ENCODE measurements at places on chromosomes 16 and 17. TPM values are rescaled to one million over a fixed set of nuclear protein-coding genes. Genes with fewer than 3 reads are reported as not detected.

DNA sequence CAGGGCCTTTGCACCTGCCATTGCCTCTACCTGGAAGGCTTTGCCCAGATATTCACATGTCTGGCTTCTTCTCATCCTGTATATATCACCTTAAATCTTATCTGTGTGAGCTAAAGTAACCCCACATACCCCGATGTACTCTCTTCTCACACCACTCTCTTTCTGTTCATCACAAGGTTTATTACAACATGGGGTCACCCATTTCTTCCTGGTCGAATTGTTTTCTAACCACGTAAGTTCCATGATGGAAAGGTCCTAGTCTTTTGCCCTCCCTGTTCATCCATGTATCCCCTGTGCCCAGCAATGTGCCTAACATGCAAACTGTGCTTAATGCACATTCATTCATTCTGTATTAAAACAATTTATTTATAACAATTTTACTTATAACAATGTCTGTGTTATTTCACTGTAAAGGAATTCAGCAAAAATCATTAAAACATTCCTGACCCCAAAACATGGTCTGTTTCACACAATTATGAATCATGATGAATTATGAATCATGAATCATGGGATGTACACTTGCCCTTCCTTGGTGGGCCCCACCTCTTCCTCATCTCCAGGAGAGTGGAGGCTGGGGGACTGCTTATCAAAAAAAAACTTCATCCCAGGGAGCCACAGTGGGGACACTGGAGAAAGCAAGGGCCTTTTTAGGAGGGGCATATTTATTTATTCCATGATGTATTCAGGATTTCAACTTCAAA, 336.4 kb downstream of the GRIN2A start:
- no peak for DNase-seq

DNA sequence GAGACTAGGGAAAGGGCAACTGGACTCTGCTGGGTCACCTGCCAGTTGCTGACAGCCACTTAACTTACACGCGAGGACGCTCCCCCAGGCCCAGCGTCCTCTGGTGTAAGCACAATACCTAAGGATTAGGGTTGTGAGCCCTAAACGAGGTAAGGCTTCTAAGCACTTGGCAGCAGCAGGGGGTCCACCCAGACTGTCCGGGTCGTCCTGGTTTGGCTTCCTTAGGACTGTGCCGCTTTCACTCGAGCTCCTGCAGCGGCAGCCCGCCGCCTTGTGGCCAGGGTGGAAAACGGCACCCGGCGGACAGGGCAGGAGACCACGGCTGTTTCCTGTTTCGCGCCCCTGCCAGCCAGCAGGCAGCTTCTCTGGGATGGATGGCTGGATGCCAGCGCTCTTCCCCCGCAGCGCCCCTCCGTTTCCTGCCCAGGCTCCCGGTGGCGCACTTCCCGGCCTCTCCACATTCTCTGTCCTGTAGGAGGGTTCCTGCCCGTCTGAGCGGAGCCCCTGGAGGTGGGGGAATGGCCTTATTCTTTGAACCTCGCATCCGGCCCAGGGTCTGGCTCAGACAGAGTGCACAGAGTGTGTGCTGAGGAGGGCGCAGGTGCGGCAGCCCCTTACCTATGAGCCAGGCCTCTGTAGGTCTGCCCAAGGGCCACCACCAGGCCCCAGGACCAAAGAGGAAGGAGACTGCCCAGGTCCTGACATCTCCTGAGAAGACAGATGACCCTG, 47.0 kb upstream of the AMZ2 start:
- no peak for DNase-seq

DNA sequence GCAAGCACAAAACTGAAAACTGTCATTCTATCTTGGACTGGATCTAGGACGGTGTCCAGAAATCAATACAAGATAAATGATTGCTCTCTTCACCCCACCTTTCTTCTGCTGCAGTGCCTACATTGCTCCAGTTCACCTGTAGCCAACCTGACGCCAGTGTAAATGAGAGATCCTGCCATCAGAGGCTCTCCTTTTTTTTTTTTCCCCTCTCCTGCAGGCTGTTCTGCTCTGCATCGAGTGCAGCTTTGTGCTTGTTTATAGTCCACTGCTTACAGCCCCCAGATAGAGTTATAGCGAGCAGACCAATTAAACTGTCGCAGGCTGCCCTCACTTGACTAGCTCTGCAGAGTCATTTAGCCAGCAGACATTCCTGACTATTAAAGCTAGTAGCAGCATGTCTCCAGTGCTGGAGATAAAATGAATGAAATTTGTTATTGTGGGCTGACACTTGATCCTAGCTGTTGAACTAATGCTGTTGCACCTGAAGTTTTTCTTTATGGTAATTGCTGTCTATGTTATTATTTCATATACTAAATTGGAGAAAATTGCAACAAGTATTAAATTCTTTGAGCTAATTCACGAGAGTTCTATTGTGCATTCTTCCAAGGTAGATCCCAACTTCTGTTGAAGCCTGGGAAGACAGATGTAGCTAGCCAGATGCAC, 257.1 kb downstream of the FTO start:
- no peak for DNase-seq

DNA sequence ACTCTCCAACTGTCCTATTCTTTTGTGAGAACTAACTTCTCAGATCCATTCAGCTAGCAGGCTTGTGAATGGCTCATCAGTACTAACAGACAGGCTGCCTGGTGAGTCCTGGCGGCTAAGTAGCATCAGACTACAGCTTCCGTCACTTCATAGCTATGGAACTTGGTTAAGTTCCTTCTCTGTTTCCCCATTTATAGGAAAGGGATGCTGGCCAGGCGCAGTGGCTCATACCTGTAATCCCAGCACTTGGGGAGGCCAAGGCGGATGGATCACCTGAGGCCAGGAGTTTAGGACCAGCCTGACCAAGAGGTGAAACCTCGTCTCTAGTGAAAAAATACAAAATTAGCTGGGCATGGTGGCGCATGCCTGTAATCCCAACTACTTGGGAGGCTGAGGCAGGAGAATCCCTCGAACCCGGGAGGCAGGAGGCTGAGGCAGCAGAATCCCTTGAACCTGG, 49.9 kb upstream of the TANGO6 start:
- DNase-seq = no peak

GRCh38 chr17:4919511-4920047, 12.5 kb upstream of the GP1BA start:
- DNase-seq = no peak

Gene PRSS21
- 2.9 TPM for total RNA-seq

Gene AIPL1
- not detected for total RNA-seq

DNA sequence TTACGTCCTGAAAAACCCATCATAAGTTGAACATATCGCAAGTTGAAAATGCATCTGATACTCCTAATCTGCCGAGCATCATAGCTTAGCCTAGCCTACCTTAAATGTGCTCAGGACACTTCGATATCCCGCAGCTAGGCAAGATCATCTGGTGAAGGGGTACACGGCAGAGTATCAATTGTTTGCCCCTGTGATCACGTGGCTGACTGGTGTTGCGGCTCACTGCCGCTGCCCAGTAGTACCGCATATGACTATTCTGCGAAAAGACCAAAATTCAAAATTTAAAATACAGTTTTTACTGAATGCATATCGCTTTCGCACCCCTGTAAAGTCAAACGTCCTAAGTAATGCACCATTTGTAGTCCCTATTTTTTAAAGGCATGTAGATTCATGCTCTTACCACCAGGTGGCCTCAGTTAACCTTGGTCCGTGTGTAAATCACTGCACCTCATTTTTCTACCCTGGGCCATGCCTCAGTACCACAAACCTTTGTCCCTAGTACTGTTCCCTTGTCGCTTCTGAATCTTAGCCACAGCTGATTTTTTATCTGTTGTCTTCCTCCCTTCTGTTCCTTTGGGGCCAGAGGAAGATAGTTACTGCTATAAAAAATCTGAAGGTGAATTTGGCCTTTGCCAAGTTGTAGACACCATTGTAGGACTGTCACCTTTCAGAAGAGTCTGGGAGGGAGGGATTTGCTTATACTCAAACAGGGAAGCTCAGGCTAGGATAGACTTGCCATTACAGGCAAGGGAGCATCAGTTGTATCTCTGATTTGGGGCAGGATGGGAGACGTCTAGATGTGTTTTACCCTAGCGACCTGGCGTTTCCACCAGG, 34.4 kb downstream of the WWP2 start:
- peak; percentile 42 for DNase-seq

Gene KRT31
- total RNA-seq = not detected

- no peak for DNase-seq
These were observed 185.7 kb downstream of the IRX5 start for GRCh38 chr16:55116165-55116920.

GRCh38 chr17:59327981-59328290, 3.5 kb upstream of the YPEL2 start:
- DNase-seq = peak; percentile 53

GRCh38 chr17:81015136-81015535, 19.8 kb upstream of the BAIAP2 start:
- DNase-seq = no peak
